GM23248 (cell line): ENCODE measurements at places on chromosomes 4 and X.

GRCh38 chrX:75278991-75279390, 5.1 kb downstream of the UPRT start:
- DNase-seq: no peak

GRCh38 chrX:542179-542578, 88.4 kb upstream of the SHOX start:
- DNase-seq: no peak

DNA sequence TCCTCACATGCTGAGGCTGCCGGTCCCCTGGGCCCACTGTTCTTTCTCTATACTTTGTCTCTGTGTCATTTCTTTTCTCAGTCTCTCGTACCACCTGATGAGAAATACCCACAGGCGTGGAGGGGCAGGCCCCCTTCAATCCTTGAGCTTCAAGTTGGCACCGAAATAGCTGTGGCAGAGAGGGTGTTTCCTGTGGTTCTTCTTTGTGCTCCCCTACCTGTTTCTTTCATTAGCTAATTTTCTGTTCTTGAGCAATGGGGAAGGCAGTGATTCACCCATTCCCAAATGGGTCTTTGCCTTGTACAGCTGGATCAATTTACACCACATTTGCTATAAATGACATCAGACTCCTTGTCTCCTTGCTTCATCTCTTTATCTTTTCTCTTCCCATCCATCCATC, 2.1 kb upstream of the CYSLTR1 start:
- DNase-seq: no peak

GRCh38 chrX:21725916-21726315, 32.0 kb downstream of the SMPX start:
- DNase-seq: peak; percentile 6

- DNase-seq: no peak
These were observed 15.7 kb downstream of the ATP10D start for GRCh38 chr4:47500776-47501175.

DNA sequence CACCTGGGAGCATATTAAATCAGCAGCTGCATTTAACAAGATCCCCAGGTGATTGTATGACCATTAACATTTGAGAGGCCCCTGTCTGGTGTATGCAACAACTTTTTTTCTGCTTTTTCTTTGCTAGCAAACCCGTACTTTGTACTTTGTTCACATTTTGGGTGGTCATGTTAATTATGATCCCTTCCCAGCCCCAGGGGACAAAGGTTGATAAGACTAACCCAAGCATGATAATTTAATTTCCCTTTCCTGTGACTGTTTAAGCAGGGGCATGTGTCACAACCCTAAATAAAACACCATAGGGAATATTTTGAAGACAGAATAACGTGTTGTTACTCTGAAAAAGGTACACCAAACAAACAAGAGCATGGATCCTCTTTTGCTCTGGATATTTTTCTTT, 332.0 kb downstream of the PCDH18 start:
- no peak for DNase-seq

DNA sequence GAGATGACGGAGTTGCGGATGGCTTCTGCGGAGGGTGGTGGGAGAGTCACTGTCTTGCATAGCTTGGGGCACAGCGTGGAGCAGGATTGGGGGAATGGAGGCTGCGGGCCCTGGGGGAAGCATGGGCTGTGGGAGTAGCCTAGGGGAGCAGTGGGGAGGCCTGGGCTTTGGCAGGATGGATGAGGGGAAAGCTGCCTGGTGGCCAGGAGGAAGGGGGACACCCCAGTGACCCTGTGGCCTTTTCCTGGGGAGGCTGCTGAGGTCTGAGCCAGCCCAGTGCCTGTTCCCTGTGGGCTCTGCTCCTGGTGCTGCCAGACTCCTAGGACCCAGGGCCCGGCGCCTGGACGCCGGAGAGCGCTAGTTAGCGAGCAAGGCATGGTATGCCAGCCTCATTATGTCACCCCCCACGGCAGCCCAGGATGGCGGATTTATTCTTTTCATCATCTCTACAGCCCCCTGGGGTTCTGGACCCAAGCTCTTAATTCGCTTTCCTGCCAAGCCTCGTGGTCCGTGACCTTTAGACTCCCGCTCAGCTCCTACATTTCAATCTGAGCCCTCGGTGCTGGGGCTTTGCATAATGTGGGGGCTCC, 39.8 kb downstream of the SORCS2 start:
- no peak for DNase-seq

GRCh38 chrX:105464618-105465017, 244.1 kb upstream of the TEX13A start:
- no peak for DNase-seq

DNA sequence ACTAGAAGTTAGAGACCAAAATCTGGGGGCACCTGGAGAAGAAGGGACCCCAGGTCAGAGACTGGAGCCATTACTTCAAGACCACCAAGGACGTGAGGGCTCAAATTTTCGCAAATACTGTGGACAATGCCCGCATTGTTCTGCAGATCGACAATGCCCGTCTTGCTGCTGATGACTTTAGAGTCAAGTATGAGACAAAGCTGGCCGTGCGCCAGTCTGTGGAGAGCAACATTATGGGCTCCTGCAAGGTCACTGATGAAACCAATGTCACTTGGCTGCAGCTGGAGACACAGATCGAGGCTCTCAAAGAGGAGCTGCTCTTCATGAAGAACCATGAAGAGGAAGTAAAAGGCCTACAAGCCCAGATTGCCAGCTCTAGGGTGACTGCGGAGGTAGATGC, 101.2 kb downstream of the NCAPG start:
- no peak for DNase-seq

DNA sequence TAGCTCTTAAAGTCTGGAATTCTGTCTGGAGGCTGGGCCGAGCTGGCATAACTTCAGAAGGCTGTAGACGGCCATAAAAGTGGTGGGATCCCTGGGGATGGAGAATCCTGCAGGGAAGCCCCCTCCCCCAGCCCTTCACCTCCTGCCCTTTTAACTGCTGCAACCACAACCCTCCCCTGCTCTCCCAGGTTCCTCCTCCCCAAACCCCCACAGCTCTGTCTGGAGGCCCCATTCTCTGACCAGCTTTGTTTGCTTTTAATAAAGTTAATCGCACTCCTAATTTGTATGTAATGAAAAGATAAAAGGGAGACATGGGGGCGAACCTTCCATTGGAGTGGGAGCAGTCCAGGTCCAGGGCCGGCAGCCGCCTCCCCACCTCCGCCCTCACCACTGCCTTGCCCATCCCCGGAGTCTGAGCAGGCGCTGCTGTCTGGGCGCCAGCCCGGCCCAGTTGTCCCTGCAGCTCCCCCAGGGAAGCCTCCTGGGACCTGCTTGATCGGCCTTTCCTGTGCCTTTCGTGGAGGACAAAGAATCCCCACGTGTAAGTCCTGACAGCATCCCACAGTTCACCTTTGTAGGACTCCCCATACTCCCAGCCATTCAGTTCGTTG, 84.3 kb downstream of the PJA1 start:
- DNase-seq: no peak

DNA sequence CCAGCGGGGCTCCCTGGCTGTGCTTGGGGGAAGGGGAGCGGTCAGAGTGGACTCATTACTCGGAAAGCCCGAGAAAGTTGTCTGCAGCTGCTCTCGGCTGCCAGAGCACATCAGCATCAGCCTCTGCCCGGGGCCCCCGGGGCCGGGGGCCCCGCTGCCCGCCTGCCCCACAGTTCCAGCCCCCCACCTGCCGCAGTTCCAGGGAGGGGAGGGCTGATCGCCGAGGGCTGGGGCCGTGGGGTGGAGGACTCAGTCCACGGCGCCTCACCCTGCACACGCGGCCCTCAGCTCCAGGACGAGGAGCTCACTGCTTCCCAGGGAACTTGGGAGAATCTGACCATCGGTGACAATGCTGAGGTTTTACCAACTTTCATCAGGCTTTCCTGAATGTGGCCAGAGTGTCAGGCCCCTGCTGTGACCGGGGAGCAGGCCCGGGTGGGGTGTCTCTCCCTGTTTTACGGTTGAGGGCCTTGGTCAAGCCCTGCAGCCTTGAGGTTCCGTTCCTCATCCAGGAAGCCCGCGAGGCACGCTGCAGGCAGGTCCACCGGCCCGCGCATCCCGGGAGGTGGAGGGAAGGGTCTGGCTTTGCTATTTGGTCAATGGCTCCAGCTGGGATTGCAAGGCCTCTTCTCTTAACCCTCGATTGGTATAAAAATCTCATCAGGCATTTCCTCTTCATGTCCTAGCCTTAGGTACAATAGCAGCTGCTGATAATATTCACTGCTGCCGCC, 57.2 kb downstream of the CPZ start:
- DNase-seq: no peak
